ENCODE measurements at places on chromosomes 6 and 20. TPM values are rescaled to one million over a fixed set of nuclear protein-coding genes. Genes with fewer than 3 reads are reported as not detected.

ECT2L gene
- total RNA-seq: not detected

RSPO4 gene
- 0.54 TPM for total RNA-seq

TBPL1 gene
- 39.7 TPM for total RNA-seq

CFAP61 gene
- 0.28 TPM for total RNA-seq

All from Panc1 (cell line).